ENCODE measurements at places on chromosomes 4 and X.

DNA sequence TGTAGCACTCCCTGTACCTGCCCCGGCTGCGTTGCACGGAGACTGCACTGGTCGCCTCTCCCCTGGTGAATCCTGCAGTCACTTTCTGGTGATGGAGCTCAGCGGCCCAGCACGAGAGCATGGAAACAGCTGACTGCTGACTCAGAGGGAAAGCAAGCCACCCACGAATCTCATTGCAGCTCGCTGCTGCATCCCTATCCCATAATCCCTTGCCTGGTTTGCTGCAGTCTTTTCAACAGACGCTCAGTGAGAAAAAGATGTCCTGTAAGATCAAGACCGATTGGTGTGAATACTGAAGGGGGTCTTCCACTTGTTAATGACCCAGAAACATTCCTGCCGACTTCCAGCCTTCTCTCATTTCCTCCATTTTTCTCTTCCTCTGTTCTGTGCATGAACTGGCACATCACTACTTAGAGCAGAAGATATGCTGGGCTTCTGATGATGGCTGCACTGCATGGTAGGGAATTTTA lies 52.9 kb downstream of the TRIM2 start:
- no peak for DNase-seq

GRCh38 chr4:119106036-119107000 lies 29.3 kb upstream of the MYOZ2 start:
- DNase-seq: no peak

GRCh38 chr4:40289366-40290188 lies 45.6 kb upstream of the CHRNA9 start:
- DNase-seq: no peak

- no peak for DNase-seq
Measured at GRCh38 chr4:121642292-121642691, 54.5 kb downstream of the ANXA5 start.

DNA sequence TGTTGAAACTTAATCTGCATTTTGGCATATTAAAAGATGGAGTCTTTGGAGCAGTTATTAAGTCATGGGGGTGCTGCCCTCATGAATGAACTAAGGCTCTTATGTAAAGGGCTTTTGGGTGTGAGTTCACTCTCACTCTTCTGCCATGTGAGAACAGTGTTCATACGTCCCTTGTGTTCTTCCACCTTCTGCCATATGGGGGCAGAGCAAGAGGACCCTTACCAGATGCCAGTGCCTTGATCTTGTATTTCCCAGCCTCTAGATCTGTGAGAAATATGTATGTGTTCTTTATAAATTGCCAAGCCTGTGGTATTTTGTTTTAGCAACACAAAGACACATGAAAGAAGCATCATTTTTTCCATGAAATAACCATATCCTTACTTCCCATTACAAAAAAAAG lies 213.9 kb downstream of the SPOCK3 start:
- DNase-seq: no peak

GRCh38 chr4:165359506-165359905 lies 19.3 kb upstream of the CPE start:
- DNase-seq: no peak

DNA sequence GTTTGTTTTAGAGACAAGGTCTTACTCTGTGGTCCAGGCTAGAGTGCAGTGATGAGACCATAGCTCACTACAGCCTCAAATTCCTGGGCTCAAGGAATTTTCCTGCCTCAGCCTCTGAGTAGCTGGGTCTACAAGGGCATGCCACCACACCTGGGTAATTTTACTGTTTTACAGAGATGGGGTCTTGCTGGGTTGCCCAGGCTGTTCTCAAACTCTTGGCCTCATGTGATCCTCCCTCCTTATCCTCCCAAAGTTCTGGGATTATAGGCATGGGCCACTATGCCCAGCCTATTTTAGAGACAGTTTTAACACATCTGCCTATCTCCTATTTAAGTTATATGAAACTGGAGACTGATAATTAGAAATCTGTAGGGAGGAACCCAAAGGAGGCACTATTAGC lies 53.8 kb downstream of the SPRY1 start:
- DNase-seq: no peak

DNA sequence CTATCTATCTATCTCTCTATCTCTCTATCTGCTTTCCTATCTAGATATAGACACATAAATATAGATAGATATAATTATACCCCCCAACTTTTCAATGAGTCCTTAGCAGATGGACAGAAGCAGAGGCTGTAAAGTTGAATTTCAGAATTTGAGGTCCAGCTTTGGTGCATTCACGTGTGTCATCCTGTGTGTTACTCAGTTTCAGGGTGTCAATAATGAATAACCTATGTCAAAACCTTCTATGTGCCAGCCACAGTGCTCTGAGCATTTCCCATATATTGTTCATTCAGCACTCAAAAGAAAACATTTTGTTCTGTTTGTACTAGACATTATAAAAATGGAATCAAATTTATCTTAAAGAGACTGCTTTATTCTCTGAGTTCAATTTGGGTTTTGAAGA lies 310.0 kb downstream of the ARHGAP24 start:
- no peak for DNase-seq

DNA sequence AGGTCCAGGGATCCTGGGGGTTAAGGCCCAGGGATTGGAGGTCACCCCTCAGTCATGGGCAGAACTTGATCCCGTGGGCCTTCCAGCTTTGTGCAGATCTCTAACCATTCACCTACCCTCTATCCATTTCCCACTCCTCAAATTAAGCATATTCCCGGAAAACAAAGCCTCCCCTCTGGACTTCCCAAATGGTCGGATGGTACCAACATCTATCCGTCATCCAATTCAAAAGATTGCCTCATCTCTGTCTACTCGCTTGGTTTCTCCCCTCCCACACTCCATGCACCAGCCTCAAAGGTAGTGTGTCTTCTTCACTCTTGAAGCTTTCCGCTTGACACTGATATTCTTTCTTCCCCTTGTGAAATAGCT lies 473 bp upstream of the BCLAF3 start:
- no peak for DNase-seq

- DNase-seq: no peak
Measured at GRCh38 chr4:156608651-156609050, 362.9 kb downstream of the PDGFC start.

DNA sequence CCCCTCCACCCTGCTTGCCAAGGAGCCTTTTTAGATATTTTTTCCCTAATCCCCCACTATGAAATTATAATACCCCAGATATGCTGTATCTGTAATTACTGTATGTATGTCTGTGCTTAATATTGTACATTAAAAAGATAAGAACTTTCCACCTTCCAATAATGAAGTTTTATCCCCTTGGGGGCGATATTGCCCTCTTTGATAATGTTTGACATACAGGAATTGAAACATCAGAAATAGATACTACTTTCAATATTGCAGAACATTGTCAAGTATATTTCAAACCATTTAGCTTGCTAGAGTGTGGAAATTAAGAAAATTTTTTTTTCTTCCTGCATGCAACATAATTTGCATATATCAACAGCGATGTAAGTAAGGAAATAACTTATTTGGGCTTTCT lies 58.9 kb downstream of the NAF1 start:
- no peak for DNase-seq

DNA sequence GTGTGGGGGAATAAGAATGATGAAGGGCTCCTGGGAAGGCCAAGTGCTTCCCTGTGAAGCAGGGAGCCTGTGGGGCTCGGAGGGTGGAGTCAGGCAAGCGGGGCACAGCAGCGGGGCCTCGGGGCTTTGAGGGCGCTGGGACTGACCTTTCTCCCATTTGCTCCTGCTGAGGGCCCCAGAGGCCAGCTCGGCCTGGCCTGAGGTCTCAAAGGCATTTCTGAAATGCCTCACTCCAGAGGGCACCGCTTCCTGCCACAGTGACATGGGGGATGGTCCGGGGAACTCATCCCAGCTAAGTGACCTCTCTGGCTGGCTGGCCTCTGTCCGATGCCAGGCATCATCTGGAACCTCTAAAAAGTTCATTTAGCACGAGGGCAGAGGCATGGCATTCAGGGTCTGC lies 98.8 kb upstream of the STX18 start:
- DNase-seq: no peak

- DNase-seq: no peak
Measured at GRCh38 chr4:23373261-23373660, 516.6 kb downstream of the PPARGC1A start.

- DNase-seq: no peak
Measured at GRCh38 chrX:34521563-34521962, 135.5 kb downstream of the TMEM47 start.

DNA sequence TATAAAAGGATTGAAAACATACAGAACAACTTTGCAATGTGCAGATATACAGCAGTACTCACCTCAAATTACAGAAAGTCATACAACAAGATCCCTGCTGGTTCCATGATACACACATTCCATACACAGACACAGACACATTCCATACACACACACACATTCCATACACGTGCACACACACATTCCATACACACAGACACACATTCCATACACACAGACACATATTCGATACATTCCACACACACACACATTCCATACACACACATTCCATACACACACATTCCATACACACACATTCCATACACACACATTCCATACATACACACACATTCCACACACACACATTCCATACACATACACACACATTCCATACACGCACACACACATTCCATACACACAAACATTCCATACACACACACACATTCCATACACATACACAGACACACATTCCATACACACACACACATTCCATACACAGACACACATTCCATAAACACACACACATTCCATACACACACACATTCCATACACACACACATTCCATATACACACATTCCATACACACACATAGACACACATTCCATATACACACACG lies 13.7 kb downstream of the LINC00632 start:
- DNase-seq: no peak

- no peak for DNase-seq
Measured at GRCh38 chr4:120703908-120704307, 218.6 kb downstream of the PRDM5 start.

DNA sequence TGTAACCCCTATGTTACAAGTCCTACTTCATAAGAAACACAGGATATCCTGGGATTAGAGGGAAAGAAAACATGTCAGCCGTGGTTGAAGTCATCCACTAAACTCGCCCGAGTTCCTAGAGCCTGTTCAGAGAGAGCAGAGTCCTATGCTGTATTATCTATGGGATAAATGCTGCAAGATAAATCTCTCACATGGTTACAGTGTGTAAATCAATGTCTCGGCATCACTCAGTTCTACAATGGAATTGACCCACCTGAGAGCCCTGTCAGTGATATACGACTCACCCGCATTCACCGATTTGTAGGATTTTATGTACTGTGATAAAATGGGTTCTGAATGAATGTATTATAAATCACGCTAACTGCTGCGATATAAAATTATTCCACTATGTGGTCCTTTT lies 127.8 kb upstream of the ANXA3 start:
- DNase-seq: no peak

GRCh38 chr4:157607996-157608395 lies 387.5 kb downstream of the GRIA2 start:
- DNase-seq: no peak

DNA sequence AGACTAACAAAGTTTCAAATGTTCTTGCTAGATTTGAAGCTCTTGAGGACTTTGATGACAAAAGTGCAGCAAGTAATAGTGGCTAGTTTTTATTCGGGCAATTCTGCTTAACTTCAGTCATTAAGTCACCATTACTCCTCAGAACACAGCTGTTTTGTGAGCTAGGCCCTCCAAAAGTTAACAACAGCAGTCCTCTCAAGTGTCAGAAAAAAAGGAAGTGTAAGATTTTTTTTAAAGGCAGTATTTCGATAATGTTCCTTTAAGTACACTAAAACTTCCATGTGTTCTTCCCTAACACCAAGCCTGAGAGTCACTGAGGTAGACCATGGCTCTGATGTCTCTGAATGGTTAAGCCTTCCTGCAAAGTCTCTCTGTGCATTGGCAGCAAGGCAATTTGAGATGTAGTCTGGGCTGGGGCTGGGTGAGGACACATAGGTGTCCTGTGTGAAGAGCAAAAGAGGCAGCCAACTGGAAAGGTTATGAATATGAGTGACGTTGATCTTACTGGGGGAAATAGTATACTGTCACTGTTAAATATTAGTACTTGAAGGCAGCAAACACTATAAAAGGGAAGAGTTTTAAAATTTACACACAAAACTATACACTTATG lies 174.0 kb upstream of the MAP3K15 start:
- no peak for DNase-seq

DNA sequence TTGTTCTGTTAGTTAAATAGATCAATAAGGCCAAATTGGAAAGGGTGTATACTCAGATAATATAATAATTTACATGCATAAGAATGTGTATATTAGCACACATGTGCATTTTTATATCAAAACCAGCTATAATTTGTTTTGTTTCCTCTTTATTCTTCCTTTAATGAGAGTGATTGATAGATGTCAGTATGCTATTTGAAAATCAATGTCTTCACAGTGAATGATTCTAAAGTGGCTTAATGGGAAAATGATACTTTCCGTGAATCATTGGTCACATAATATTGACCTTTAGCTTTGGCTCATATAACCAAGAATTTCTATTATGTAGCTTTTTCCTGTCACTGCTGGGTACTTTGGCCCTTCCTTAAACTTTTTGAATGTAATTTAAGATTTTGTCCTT lies 48.6 kb downstream of the PLS3 start:
- DNase-seq: no peak
